Endothelial cell (in vitro differentiated cells): ENCODE measurements at places on chromosomes 4 and X. TPM values are rescaled to one million over a fixed set of nuclear protein-coding genes. Genes with fewer than 3 reads are reported as not detected.

DNA sequence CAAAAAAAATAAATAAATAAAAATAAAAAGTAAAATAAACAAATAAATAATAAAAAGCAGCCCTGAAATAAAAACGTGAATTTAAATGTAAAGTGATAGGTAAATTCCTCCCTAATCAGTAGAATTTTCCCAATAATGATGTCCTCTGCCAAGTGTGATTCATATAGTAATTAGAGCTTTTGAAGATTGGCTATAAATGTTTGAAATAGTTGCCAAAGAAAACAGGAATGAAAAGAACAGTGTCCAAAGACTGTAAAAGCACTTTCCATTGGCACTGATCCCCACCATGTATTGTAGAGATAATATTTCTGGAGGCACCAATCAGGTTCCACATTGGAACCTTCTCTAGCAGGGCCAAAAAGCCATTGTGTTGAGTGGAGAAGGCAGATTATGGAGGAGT, 25.9 kb upstream of the SMARCAD1 start:
- DNase-seq: no peak

- no peak for DNase-seq
Observed at GRCh38 chr4:11881364-11881763, 452.7 kb upstream of the HS3ST1 start.

- no peak for DNase-seq
Observed at GRCh38 chrX:100289066-100289558, 121.0 kb downstream of the PCDH19 start.

AREG gene
- total RNA-seq: not detected

DNA sequence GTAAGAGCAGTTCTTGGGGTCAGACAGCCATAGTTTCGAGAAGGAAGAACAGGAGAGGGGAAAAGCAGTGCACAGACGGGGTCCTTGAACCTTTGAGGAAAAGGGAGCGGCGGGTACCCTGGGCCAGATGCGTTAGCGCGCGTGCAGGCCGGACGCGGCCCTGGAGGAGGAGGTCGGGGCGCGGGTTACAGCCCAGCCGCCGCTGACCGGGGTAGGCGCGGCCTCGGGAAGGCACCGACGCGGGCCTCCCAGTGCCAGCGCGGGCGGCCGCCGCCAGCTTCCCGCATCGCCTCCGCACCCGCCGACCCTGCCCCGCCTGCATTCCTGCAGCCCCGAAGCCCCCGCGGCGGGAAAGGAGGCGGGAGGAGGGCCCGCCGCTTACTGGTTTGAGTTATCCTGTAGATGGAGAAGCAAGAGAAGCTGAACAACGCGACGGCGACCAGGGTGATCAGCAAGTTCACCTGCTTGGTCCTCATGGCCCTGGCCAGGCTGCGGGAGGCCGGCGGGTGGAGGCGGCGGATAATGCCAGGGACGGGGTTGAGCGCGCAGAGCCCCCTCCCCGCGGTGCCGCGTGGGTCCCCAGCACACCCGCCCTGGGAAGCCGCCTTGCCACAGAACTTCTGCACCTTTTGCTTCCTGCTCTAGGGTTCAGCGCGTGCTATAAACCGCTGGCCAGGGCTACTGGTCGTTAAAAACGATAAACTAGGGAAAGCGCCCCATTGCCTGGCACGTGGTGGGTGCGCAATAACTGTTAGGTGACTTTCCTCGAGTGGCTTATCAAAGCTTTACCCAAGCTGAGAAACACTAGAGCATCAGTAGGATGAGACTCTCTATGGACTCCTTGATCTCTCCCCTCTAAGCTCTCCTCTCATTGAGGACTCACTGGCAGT, at the start of gene MGAT4D:
Gene MGAT4D, minus strand, starts transcription at position 547 of the 890 bp plus-strand sequence. Its CDS starts 71 bp downstream, at position 476.
- DNase-seq: peak; percentile 34

GRCh38 chrX:109914114-109914849, 88.6 kb upstream of the TMEM164 start:
- DNase-seq: no peak

FAM133A gene
- total RNA-seq: 0.31 TPM

- no peak for DNase-seq
Observed at GRCh38 chr4:62130637-62131036, 930.5 kb downstream of the ADGRL3 start.

RAB33B gene
- total RNA-seq: 11.4 TPM

DNA sequence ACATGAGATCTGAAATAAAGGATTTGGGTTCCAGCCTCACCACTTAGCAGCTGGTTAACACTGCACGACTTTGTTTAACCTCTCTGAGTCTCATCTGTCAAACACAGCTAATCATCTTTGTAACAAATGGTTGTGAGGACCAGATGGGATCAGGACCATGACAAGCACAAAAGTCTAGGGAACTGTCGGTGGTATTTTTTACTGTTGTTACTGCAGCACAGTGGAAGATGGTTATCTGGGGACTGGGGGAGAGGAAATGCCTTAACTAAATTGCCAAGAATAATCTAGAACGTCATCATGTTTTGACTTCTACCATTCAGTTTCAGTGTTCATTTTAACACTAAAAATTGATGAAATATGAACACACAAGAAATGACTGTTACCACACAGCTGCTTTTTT, 99.5 kb downstream of the ADGRA3 start:
- DNase-seq: no peak
